Stimulated activated CD4-positive, alpha-beta T cell treated with anti-CD3 and anti-CD28 coated beads, Interleukin-12 subunit alpha, Interleukin-12 subunit beta, amount 100 ng/mL, for 4 hours (primary cell): ENCODE measurements at places on chromosomes 1 and 21.

GRCh38 chr21:29751473-29752185, 188.2 kb downstream of the GRIK1 start:
- DNase-seq: no peak

DNA sequence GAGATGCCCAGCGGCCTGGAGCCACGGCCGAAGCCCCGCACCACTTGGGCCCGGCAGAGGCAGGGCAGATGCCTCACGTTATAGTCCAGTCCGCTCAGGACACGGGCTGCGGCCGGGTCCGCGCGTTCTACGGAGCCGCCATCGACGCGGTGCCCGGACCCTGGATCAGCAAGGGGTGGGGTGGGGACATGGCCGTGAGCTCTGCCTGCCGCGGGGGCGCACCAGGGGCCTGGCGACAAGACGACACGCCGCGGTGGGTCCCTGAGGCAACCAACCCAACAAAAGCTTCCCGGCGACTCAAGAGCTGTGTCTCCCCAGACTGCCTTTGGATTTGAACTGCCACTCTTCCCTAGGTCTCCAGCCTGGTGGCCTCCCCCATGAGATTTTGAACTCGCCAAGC, 211.4 kb upstream of the GREM2 start:
- no peak for DNase-seq

DNA sequence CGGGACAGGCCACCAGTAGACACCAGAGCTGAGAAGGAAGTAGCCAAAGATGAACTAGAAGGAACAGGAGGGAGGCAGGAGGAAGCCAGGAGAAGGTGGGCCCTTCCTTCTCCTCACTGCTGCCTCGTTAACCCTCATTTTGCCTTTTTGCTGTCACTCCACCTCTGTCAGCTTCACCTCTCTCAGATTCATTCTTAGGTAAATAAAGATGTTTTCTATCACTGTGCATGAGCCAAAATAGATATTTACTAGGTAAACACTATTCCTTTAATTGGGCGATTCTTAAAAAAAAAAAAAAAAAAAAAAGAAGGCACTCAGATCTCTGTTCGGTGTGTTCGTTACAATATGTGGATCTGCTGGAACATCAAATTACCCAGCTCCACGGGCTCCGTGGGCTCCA, 112.3 kb downstream of the GLUL start:
- DNase-seq: no peak

DNA sequence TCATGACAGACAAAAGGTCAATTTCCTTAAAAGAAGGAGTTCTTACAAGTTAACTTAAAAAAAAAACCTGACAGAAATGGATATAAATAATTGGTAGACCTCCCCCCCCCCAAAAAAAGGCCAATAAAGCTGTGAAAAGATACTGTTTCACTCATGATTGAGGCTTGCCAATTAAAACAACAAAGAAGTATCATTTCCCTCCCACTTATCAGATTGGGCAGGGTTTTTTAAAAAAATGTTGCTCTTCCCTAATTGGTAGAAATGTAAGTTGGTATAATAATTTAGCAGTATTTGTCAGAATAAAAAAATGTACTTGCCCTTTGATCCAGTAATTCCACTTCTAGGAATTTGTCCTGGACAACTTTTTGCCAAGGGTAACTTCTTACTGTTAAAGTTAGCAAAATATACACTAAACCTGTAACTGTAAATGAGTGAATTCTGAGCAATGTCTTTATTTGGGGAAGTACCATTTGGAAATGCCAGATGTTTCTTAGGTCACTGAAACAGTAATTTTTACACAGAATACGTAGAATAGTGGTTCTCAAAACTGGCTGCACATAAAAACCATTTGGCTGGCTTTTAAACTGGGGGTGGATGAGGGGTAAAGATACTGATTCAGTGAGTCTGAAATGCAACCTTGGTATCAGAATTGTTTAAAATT, 17.5 kb downstream of the RNF2 start:
- DNase-seq: no peak

DNA sequence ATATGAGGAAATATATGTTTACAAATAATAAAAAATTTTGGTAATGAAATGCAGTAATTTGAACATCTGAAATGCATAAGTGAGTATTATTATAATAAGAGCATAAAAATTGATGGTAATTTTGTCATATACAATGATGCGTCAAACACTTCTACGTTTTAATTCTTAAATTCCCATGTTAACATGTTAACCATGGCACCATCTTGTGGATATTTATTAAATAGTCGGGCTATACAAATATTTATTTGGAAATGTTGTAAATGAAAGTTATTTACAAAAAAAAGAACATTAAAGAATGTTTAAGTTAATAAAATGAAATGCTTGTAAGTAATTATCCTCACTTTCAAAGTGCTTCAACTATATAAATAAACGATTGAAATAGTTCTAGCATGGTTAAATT, 57.2 kb upstream of the C1orf185 start:
- no peak for DNase-seq

- no peak for DNase-seq
These were observed 22.1 kb downstream of the TP73 start for GRCh38 chr1:3674100-3675094.

DNA sequence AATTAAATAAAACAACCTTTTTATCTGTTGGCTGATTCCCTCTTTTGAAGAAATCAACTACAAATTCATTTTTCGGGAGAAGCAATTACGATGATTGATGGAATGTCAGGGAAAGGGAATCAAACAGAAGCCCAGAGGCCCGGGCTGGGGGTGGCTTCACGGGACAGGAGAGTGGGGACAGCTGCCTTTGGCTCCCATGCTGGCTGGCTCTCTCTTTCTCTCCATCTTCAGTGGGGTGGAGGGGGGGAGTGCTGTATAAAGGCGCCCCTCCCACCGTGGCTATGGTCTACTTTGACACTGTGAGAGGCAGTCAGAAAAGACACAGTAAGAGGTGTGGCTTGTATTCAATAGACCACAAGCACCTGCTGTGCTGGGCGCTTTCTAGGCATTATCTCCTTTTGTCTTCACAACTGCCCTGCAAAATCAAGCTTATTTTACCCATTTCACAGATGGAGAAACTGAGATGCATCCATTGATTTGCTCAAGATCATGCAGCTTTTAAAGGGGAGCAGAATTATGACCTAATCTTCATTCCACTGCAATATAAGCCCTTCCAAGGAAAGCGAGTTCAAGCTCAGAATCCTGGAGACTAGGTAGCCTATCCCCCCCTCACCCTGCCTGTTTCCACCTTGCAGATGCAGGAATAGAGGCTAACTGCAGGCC, 92.9 kb downstream of the GRIK3 start:
- no peak for DNase-seq
